ENCODE measurements at places on chromosomes 1 and 21.

GRCh38 chr1:220796530-220796929 is 9.8 kb downstream of the MTARC1 start:
- DNase-seq: no peak

GRCh38 chr1:177914603-177915002 is 55.3 kb downstream of the SEC16B start:
- DNase-seq: no peak

GRCh38 chr1:222048094-222048595 is 306.3 kb upstream of the DUSP10 start:
- DNase-seq: no peak

DNA sequence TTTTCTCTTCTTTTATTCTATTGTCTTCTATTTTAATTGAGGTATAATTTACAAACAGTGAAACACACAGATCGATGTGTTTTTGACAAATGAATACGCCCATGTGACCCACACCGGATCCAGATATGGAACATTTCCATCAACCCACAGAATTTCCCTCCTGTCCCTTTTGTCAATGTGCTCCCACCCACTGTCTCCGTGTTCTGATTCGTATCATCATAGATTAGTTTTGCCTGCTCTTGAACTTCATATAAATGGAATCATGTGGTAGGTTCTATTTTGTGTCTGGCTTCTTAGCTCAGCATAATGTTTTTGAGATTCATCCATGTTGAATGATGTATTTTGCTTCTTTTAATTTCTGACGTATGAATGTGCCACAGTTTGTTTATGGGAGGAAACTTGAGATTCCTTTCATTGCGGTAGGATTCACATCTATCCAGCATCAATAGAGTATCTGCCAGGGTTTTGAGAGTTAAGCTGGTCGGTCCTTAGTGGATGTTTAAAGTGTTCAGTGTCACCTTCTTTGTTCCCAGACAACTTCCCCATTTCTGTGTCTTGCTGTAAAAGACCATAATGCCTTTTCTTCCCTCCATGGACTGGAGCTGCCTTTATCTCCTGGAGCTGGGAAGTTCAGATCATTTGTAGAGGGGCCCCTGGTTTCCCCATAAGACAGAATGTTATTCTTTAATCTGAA is 14.7 kb downstream of the NAV1 start:
- DNase-seq: no peak

- no peak for DNase-seq
These were observed 73.1 kb downstream of the KIF1B start for GRCh38 chr1:10283318-10283984.

- DNase-seq: no peak
These were observed 37.1 kb upstream of the KANK4 start for GRCh38 chr1:62356257-62356835.

- DNase-seq: peak; percentile 67
These were observed 283.1 kb downstream of the LMX1A start for GRCh38 chr1:165073185-165074007.

DNA sequence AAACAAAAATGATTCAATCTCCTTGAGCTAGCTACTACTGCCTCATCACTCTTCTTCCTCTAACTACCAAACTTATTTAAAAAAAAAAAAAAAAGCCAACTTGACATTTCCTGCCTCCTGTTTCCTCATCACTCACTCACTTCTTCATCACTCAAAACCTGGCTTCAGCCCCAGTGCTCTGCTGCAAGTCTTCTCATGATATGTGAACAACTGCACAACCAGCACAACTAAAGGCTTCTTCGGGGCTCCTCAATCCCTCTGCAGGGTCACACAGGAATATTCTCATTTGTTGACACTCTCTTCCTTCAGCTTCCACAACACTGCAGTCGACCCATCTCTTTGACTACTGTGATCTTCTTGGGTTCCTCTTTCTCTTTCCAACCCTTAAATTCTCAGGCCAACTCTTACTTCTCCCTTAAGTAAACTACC is 7.6 kb downstream of the MTF1 start:
- DNase-seq: no peak

DNA sequence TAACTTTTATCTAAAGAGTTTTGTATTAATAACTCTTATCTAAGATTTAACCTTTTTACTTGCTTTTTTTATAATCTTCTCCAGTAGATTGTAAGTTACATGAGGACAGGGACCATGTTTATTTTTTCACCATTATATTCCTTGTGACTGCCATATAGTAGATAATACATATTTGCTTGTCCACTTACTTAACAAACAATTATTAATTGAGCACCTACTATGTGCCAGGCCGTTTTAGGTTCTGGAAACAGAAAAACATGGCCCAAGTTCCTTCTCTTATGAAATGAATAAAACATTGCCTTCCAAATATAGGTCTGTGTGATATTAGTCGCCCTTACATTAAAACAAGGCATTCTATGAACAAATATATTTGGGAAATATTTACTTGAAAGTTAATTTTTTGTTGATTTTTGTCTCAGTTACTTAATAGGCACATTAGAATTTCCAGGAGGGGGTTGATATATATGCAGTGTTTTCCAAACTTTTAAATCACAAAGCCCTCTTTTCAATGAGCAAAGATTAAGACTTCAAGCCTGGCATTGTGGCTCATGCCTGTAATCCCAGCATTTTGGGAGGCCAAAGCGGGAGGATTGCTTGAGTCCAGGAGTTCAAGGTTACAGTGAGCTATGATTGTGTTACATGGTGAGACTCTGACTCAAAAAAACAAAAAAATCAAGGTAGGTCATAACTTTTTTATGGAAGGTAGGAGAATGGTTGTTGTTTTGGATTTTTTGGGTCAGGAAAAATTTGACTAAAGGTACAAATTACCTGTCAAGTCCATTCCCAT is 22.7 kb downstream of the CDKN2C start:
- no peak for DNase-seq

DNA sequence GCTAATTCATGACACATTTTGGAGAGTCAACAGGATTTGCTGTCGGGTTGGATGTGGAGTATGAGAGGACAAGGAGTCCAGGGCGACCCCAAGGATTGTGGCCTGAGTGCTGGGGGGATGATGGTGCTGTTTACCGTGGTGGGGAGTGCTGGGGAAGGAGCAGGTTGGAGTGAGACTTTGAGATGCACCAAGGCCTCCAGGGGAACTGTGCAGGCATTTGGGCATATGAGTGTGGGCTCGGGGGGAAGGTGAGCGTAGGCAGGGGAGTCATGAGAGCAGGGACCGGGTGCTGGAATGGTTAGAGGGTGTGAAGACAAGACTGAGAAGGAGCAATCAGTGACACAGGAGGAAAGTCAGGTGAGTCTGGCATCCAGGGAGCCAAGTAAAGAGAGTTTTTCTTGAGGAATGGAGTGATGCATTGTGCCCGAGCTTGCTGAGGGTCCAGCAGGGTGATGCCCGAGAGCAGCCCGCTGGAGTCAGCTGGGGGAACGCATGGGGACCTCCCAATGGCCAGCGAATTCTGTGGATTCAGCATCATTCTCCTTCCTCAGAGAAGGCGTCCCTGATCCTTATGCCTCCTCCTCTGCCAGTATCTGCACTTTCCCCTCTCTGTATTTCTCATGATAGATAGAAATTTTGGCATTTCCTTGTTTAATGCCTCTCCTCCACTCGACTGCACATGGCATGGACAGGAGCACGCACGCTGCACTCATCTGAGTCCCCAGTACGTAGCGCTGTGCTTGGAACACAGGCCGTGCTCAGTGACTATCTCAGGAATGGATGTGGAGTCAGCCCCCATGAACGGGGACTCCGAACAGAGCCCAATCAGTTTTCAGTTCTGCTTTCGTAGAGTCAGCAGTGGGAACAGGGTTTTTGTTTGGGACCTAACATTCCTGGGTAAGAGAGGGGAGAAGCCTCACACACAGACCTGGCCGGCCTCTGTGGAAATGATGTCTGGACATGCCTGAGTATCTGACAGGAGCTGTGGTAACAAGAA is 52.1 kb upstream of the ETV3 start:
- no peak for DNase-seq

DNA sequence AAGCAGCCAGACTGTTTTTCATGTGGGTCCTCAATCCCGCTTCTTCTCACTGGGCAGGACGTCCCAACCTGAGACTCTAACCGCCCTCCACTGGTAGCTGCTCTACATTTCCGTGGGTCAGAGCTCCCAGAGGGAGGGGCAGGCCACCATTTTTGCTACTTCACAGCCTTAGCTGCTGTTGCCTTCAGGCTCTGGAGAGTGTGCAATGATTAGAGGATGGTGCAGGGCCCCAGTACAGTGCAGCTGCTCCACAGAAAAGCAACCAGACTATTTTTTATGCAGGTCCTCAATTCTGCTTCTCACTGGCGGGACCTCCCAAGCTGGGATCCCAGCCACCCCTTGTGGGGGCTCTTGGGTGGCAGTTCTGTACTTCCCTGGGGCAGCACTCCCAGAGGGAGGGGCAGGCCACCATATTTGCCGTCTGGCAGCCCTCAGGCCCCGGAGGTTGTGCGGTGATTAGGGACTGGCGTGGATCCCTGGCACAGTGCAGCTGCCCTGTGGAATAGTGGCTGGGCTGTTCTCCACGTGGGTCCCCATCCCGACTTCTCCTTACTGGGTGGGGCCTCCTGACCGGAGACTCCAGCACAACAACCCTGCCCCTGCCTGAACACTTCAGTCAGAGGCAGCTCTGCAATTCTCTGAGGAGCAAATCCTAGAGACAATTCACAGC is 647.6 kb upstream of the PKN2 start:
- DNase-seq: no peak

DNA sequence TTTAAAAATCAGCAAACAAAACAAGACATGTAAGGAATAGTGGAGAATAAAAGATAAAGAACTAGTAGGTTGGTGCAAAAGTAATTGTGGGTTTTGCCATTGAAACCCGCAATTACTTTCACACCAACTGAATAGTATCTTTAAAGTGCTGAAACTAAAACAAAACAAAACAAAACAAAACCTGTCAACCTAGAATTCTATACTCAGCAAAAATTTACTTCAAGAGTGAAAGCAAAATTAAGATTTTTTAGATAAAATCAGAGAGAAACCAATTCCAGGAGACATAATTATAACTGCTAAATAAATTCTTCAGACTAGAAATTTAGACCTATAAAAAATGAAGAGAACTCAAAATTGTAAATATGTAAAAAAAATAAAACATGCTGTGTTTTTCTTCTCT is 114.0 kb upstream of the TSPAN2 start:
- no peak for DNase-seq

DNA sequence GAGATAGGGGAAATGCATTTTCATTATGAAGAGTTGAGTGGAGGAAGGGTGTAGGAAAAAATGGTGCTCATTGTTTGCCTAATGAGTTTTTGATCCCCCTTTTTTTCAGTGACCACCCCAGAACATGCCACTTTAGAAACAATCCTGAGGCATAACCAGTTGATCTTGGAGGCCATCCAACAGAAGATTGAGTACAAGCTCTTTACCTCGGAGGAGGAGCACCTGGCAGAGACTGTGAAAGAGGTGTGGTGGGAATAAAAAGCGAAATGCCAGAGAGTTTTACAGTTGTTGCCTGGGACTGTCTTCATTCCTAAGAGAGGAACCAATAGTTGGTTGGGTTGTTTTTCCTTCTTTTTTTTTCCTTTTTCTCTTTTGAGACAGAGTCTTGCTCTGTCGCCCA is 54.3 kb upstream of the EPHA8 start:
- no peak for DNase-seq

DNA sequence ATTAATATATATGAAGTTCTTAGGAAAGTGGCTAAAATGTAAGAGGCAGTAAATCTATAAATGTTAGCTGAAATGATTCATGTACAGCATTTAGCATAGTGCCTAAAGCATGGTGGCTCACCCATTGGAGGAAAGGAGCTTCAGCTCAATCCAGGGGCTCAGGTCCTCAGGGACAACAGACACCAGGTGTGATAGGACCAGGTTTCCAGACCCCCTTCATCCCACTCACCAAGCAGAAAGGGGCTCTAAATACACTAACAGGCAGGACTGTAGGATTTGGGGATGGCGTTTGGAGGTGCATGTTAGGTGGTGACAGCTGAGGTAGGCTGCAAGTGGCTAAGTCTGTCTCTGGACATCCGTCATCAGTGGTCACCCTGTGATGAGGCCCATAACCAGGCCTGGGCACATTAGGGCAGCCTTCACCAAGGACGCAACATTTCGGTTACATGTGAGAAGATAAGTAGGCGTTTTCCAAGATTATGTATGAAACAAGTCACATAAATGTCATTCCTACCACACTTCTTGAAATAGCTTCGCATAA is 233.1 kb downstream of the C1orf94 start:
- DNase-seq: no peak

GRCh38 chr1:159881622-159882526 is 18.1 kb downstream of the CFAP45 start:
- DNase-seq: no peak

DNA sequence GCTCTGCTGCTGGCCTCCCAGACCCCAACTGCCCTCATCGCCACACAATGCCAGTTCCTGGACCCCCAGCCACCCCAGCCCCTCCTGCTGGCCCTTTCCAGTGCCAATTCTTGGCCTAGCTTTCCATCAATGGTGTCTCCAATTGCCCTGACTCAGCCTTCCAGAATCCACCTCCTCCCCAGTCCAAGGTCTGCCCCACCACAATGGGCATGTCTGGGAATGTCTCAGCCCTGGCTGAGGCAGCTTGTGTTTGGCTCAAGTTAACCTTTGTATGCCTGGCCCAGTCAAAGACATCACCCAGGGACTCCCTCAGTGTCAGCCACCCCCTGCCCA is 16.4 kb downstream of the ALDH4A1 start:
- no peak for DNase-seq

DNA sequence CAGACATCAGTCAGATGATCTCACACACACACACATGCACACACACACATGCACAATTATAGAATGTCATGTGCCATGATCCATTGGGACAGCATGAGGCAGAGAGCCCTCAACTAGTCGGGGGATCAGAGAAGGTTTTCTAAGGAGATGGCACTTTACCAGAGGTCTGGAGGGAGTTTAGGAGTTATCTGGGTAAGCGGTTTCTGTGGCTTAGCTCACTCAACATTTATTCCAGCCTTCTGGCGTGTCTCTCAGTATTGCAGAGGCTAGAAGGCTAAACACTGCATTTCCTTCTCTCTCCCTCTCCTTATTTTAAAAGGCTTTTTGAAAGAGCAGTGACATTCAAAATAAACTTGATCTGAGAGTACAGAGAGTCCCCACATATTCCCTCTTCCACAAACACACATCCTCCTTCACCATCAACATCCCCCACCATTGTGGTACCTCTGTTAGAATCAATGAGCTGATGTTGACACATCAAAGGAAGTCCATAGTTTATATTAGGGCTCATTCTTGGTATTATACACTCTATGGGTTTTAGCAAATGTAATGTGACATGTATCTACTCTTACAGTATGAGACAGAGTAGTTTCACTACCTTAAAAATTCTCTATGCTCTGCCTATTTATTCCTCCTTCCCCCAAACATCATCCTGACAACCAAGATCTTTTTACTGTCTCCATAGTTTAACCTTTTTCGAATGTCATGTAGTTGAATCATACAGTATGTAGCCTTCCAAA is 9.0 kb upstream of the PLA2G2A start:
- DNase-seq: no peak
